ENCODE measurements at places on chromosomes 2 and 18.

DNA sequence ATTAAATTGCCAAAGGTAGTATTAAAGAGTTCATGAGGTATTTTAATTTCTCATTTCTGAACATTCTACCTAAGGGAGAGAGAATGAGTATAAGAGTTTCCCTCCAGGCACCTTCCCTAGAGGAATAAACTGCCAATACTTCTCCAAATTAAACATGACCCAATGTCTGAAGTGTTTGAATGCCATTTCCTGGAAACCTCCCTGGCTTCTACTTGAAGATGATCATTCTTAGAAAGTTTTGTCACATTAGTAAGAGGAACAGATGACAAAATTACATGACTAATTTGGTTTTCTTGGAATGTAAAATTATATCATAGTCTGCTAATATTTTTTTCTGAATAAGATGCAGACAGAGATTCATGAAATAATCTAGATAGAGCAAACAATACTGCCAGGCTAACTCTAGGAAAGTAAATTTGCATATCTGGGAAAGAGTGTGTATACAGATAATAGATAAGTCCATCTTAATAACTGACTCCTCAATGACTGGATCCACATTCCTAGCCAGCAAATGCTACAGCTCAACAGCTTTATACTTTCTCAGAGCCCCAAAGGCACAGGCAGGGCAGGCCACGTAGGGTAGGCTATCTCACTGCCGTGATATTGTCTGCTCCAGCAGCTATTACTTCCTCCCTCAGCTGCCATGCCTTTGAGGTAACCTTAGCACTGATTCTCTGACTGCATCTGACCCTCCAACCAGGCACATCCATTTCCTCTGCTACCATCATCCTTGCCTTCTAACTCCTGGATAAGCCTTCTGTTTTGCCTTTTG lies 630.8 kb upstream of the PIK3C3 start:
- DNase-seq = no peak

- DNase-seq = no peak
These were observed 165.1 kb downstream of the RPIA start for GRCh38 chr2:88856409-88857135.

DNA sequence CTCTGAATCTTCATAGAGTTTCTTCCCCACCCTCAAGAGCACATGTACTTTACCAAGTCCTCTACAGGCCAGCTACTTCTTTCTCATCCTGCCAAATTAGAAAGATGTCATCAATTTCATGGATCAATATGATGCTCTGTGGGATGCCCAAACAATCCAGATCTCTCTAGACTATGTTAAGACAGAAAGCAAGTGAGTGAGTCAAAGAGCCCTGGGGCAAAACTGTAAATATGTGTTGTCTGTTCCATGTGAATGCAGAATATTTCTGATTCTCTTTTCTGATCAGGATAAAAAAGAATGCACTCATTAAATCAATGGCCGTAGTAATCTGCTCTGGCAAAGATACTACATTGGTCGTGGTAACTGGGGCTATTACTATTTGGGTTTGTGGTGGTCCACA lies 53.1 kb upstream of the ROCK2 start:
- no peak for DNase-seq

DNA sequence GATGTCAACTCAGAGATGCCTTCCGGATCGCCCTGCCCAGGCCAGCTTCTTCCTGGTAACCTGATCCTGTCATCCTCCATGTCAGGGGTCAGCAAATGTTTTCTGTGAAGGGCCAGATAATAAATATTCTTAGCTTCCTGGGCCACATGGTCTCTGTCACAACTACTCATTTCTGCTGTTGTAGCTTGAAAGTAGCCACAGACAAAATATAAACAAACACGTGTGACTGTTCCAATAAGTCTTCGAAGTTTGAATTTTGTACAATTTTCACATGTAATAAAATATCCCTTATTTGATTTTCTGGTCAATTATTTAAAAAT lies 35.8 kb downstream of the ANXA4 start:
- DNase-seq = no peak

DNA sequence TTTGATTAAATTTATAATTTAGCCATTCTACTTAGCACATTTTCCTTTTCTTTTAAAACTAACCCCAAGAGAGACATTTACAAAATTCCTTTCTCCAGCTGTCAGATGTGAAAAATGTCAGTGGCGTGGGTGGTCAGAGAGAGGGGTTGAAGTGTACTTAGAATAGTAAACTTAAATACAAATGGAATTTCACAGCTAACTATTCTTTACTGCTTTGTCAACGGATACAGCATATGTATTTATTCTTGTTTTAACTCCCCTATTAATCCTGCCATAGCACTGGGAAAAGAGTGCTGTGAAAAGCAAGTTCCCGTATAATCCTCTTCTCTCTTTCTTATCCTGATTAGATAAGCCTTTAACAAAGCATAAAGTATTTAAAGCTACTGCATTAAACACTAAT lies 191.4 kb upstream of the CHAC2 start:
- DNase-seq = no peak

All from activated naive CD8-positive, alpha-beta T cell treated with anti-CD3 and anti-CD28 coated beads, Interleukin-2, amount 10 ng/mL, durations not matched to agents 7 days and 5 days (primary cell).